NCI-H524 treated with DMSO at 0.1 percent for 48 hours (cell line): ENCODE measurements at places on chromosomes 2 and 18.

DNA sequence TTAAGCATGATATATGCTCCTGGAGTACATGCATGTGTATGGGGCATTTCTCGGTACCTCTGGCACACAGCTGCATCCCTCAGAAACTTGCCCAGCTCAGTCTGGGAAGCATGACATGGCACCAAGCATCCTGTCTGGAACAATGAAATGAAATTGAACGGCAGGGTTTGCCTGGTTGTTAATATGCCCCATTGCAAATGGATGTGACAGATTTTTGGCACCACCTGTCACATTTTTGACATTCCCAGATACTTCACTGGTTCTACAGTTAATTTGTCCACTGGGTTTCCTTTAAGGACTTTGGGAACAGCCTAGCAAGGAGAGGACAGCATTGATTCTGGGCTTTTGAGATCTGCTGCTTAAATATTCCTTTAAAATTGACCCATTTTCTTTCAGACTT, 305.8 kb downstream of the TSN start:
- no peak for DNase-seq

- no peak for DNase-seq
These were observed 130.3 kb upstream of the CTAGE1 start for GRCh38 chr18:22547807-22548561.

GRCh38 chr2:98702127-98702802, 28.7 kb downstream of the MGAT4A start:
- no peak for DNase-seq

DNA sequence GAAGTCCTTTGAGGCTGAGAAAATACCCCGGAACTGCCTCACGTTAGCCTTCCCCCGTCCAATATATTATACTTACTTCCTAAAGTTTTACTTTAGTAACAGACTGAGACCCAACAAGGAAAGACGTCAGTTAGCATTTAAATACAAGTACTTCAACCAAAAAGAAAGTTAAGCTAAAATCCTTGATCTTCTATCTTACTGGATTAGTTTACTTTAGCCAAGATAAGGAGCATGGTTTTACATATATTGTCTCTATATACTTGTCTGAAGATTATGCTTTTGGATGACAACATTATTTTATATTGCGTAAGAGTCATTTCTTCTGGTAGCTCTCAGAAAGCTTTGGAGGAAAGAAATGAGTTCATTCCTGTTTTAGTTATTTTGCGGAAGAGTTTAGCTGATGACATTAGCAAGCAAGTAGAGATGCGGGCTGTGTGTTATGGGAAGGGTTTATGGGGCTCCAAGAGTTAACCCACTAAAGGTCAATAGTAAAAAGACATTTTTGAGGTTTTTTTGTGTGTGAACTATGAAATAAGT, 532.9 kb downstream of the ZNF516 start:
- no peak for DNase-seq

GRCh38 chr18:32373995-32374394, 96.7 kb downstream of the GAREM1 start:
- peak; percentile 14 for DNase-seq

DNA sequence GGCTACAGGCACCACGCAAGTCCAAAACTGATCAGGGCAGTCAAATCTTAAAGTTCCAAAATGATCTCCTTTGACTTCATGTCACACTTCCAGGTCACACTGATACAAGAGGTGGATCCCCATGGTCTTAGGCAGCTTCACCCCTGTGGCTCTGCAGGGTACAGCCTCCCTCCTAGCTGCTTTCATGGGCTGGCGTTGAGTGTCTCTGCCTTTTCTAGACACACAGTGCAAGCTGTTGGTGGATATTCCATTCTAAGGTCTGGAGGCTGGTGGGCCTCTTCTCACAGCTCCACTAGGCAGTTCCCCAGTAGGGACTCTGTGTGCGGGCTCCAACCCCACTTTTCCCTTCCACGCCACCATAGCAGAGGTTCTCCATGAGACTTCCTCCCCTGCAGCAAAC, 838.2 kb upstream of the CHAC2 start:
- DNase-seq, result no peak

- DNase-seq, result no peak
These were observed 678 bp upstream of the UBE2E3 start for GRCh38 chr2:180979749-180980105.

GRCh38 chr2:205193836-205194228, 488.5 kb upstream of the NRP2 start:
- DNase-seq, result no peak

DNA sequence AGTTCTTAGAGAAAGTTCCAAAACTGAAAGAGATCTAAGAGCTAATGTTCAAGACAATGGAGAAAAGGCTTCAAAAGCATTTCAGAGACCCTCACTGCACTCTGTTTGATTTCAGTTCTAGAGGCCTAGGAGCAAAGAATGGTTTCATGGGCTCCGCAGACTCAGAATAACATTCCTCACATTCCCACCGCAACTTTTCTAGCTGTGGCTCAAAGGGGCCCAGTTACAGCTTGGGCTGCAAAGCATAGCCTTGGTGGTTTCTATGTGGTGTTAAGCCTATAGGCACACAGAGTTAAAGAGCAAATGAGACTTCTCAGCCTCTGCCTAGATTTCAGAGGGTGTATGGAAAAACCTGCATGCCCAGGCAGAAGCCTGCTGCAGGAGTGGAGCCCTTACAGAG, 73.0 kb downstream of the FSIP2 start:
- no peak for DNase-seq

- no peak for DNase-seq
These were observed 27.9 kb upstream of the HS6ST1 start for GRCh38 chr2:128346291-128347170.

DNA sequence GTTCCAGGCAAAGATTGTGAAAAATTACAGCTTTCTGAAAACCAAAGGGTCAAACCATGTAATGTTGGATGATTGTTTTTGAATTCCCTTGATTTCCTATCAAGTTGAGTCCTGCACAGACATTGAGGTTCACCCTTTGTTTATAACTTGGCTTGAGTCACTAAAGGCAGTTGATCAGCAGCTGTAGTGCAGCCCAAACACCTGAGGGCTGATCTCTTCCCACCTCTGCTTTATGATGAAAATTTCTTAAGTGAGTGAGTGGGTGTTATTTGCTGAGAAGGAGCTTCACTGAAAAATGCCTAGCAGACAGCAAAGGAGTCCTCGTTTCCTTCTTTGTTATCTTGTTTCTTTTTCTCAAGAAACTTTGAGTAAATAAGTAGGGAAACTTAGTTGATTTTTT, 31.9 kb upstream of the BMPR2 start:
- DNase-seq, result no peak

DNA sequence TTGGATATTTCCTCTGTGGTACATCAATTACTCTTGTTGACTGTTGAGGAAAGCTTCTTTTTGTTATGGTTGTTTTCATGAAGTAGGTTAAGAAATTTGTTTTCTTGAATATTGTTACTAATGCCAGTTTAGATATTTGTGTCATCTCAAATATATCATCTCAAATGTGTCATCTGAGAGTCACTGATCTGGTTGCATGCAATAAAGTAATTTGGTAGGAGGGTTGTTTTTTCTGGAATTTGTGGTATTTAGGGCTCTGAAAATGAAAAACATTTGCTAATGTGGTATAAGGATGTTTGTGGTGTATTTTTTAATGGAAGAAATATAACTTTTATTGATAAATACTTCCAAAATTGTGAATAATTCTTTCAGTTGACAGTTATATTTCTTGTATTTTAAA, 117.7 kb downstream of the GREB1L start:
- DNase-seq, result no peak

- no peak for DNase-seq
These were observed 193.1 kb downstream of the SH3RF3 start for GRCh38 chr2:109322111-109322510.

- no peak for DNase-seq
These were observed 1272.2 kb upstream of the ACVR2A start for GRCh38 chr2:146572598-146572997.

DNA sequence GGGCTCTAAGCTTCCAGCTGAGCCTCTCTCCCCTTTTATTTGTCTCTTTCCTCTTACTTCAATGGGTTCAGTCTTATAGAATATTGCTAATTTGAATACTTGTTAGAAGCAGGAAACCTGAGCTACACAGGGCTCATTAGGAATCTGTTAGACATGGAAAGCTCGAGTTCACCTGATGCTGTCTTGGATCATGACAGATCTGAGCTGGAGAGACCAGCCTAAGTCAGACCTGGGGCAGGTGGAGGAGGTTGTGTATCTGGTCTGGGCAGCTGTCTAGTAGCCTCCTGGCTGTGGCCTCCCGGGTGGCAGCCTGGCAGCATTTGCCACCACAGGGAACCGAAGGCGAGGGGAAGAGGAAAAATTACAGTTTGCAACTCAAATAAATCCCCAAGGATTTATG, 185.9 kb downstream of the ICOS start:
- no peak for DNase-seq

- no peak for DNase-seq
These were observed 69.0 kb upstream of the ALPP start for GRCh38 chr2:232309592-232309991.

DNA sequence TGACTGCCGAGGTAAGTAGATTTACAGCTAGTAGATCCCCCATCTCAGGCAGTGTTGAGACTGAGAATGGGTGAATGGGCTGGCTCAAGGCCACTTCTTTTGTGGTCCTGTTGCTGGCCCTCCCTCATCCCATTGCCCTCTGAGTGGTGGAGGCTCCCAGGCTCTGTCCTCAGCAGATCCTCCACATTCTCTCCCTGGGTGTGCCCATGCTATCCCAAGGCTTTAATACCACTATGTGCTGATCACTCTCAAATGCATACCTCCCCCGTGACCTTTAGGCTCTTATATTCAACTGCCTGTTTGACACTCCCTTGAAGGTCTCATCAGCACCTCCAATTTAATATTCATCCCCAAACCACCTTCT, 271.8 kb downstream of the GLI2 start:
- no peak for DNase-seq

DNA sequence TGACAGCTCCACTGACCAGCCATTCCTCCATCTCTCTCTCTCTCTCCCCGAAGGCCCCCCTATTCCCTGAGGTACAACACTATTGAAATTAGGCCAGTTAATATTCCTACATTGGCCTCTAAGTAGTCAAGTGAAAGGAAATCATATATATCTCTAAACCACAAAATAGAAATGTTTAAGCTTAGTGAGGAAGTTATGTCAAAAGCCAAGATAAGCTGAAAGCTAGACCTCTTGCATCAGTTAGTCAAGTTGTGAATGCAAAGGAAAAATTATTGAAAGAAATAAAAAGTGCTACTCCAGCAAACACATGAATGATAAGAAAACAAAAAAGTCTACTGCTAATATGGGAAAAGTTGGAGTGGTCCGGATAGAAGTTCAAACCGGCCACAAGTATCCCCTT, 301.3 kb upstream of the RBMS1 start:
- DNase-seq, result no peak

- no peak for DNase-seq
These were observed 281.8 kb upstream of the TCF4 start for GRCh38 chr18:55869556-55870501.

DNA sequence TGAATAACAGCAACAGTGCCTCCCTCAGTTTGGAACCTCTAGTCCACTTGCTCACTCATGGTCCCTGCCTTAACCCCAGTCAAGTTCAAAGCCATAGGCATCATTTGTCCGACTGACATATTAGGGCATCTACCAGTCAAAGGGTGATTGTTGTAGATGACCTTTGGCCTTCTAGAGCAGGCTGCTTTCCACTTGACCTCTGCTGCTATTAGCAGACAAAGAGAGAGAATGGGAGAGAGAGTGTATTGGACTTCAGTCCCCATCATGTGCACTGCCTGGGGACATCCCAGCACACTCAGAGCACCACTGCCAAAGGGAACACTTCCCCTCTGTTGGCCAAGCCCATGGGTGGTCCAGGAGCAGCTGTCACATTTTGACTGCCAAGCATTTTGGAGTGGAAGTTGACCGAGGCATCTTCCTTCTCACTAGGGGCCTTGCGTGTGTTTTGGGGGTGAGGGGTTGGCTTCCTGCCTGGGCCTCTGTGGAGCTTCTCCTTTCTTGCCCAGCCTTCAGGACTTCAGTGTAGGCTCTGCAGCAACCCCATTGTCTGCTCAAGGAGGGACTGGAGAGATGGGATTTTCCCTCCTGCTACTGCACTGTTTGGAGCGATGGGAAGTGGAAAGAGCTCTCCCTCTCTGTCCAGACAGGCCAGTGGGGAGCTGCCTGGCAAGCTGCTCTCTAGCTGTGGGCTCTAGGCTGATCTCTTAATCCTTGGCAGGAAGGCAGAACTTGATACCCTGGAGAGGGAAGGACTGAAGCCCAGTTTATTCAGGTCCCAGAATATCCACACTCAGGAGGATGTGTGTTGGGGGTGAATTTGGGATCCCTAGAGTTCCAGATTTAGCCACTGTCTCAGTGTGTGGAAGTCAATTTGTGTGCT, 68.1 kb downstream of the TMEM247 start:
- no peak for DNase-seq

DNA sequence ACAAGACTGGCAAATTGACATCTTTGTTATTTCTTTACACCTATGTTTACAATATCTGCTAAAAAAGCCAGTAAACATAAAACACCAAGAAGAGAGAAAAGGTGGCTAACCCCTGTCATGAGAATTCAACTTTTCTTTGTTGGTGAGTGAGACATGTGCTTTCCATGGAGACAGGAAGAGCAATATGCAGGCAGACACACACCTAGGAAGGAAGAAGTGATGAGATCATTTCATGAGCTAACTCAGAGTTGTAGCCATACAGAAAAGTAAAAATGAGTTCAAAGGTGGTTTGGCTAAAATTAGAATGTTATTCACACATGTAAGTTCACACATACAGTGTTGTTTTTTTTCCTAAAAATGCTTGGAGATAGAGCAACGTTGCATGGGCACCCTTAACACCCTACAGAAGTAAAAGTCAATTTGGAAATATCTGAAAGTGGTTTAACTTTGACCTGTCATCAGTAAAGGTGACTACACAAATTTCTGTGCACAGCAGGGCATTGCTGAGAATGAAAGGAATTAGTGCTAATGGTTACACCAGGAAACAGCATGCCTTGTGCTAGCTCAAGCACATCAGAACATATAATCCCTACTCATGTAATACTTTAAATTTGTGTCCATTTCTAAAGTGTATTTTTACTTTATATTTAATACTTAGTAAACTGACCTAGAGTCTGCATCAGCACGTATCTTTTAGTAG, 557.6 kb downstream of the CBLN2 start:
- DNase-seq, result no peak

DNA sequence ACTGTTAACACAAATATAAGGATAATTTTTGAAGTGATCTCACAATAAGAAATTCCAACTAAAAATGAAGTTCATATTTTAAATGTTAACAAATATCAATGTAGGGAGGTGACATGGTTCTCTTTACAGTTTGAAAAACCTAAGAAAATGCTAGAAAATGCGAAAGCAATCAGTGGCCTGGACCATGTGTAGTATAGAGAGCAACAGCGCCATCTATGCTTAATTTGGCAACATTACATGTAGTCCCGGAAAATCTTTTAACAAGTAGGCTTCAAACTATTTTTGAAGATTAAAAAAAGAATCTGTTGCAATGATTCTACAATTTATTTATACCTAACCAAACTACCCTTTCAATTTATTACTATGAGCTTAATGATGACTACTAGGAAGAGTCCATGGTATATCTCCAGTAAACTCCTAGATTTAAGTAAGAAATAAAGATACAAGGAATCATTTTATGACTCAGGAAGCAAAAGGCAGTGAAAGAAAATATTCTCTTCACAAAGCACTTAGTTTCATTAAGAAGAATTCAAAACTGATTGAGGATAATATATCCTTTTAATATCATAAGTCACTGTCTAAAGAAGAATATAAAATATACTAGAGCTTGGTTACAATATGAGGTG, 33.3 kb downstream of the NDUFA10 start:
- no peak for DNase-seq

- DNase-seq, result no peak
These were observed 507.6 kb downstream of the PID1 start for GRCh38 chr2:228763379-228763981.

- no peak for DNase-seq
These were observed 1.8 kb downstream of the ZFP36L2 start for GRCh38 chr2:43224571-43225092.
